ENCODE measurements at places on chromosomes 1 and 21.

- no peak for DNase-seq
Observed at GRCh38 chr1:3708791-3709190, 43.5 kb upstream of the CCDC27 start.

- DNase-seq, result no peak
Observed at GRCh38 chr1:89606227-89606980, 26.5 kb upstream of the LRRC8C start.

- DNase-seq, result no peak
Observed at GRCh38 chr1:36542962-36543515, 60.3 kb upstream of the CSF3R start.

DNA sequence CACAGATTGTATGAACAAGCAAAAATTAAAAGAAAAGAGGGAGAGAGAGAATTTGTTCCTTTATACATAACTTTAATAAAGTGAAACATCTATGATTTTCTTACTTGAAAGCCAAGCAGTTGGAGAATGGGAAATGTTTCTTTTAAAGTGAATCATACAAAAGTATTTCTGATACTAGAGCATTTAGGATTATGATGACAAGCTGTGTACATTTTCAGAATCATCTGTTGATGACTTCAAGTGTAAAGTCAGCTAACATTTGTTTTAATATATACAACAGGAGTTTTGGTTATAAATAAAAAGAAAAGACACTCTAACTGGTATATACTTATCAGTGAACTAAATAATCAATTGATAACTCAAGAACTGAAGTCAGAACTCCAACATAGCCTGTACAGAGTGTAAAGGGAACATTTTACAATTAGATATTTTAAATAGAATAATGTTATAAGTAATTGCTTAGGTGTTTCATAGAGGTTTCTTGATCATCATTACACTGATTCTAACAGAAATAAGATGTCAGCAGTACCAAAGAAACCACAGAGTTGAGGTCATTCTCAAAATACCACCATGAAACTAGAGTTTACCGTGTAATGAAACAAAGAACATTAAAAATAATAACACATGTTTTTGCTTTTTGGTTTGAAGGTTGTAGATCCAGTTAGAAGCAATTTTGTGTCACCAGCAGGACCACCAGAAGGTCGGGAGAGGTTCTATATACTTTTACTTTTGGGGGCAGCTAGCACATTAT, 103.4 kb downstream of the COL24A1 start:
- DNase-seq, result no peak

DNA sequence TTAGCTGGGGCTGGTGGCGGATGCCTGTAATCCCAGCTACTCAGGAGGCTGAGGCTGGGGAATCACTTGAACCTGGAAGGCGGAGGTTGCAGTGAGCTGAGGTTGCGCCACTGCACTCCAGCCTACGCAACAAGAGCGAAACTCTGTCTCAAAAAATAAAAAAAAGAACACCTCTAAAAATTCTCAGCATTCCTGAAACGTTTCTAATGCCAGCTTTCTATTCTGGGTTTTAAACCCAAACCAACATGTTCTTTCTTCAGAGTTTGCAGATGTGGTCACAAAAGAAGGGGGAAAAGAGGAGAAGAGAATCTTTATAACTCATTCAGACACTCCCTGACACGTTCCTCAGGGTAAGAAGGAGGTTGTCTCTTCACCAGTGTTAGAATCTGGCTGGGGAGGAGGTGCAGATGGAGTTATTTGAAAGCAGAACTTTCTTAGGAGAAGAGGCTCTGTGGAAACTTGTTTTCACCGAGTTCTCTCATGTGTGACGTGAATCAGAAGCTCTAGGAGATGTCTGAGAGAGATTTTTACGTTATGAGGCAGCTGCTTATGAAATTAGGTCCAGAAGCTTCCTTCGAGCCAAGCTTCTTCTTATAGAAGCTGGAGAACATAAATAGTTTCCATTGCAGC, 17.8 kb upstream of the CNR2 start:
- peak; percentile 75 for DNase-seq

- no peak for DNase-seq
Observed at GRCh38 chr1:119324198-119324597, 44.4 kb upstream of the HAO2 start.

All from fibroblast of mammary gland (primary cell).